ENCODE measurements at places on chromosomes 7 and 10.

DNA sequence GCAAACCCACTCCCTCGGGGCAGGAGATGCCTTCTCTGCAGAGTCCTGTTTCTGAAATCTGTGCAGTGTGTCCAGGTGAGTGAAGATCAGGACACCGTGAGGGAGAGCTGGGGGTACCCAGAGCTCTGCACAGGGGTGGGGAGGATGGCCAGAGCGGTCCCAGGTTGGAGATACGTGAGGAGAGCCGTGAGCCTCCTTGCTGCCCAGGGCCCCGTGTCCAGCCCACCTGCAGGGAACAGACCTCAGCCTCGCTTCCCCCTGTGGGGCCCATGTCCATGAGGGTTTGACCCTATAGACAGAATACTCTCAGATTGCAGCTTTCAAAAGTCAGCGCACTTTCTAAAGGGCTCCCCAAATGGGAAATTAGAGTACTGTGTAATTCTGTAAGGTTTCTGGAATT is 66.5 kb upstream of the EN2 start:
- DNase-seq = no peak

DNA sequence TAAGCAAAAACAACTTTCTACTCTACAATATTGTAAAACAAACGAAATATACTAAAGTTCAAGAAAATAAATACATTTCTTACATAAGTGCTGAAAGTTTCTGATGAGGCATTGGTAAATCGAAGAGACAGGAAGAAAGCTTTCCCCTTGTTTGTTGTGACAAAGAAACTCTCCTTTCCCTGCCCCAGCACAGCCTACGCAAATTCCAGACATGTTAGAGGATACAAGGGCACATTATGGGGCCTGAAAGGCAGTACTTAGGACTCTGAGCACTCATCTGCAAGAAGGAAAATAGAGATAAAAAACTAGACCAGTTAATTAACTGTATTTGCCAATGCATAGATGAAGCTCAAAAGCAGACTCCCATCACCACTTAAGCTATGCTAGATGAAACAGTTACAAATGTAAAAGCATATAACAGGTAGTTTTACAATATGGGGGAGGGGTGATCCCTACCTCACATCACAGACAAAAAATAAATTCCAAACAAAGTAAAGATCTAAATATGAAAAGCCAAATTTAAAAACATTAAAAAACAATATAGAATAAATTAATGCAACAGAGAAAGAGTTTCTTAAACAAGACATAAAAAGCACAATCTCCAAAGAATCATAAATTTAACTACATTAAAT is 21.8 kb downstream of the ARHGAP19 start:
- no peak for DNase-seq

DNA sequence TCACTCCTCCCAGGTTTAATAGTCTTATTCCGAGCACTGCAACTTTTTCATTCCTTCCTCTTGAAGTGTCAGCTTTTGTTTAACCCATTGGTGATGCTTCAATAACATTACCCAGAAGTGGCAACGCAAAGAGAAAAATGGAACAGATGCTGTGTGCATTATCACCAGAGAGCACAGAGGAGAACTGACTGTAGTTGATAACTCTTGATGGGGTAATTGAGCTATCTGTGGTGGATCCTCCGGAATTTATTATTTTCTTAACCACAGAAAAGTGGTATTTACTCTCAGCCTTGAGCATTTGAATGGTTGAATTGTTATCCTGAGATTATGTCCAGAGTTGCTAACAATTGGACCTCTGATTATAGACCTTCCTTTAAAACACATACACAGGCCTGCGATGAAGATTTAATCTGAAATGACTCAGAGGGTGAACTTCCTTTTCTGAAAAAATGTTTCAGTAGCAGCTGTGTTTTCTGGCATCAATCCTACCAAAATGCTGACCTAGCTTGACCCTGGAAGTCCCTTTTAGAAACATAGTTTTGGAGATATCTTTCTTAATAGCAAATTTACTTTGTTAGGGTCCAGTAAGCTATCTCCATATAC is 1584.4 kb upstream of the LRRTM3 start:
- no peak for DNase-seq

- no peak for DNase-seq
Observed at GRCh38 chr7:12524794-12525386, 45.6 kb upstream of the SCIN start.

DNA sequence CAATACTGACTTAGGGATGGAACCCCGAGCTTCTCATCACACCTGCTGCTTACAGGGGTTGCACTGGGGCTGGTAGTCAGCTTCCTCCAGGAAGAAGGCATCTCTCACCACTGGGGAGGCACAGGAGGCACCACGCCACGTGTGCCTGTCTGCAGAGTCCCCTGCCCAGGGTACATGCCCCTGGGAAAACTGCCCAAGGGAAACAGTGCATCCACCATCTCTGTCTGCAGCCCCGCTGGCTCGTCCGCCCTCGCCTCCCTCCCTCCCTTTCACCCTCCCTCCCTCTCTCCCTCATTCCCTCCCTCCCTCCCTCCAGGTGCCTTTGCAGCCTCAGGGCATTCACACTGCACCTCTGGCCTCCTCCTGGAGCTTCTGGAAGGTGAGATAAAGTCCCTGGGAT is 101.1 kb downstream of the PTPRE start:
- DNase-seq = no peak

DNA sequence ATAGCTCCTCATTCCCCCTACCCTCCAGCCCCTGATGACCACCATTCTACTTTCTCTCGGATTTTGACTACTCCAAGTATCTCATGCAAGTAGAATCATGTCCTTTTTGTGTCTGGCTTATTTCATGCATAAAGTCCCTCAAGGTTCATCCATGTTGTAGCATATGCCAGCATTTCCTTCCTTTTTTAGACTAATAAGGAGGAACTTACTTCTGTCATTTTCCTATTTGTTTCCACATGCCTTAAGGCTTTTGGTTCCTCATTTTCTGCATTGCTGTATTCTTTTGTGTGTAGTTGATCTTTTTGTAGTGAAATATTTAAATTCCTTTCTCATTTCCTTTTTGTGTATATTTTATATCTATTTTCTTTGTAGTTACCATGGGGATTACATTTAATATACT is 376.9 kb downstream of the CALN1 start:
- DNase-seq = no peak

GRCh38 chr7:70867513-70867912 is 264.4 kb upstream of the GALNT17 start:
- no peak for DNase-seq

GRCh38 chr7:48518092-48518491 is 346.8 kb downstream of the ABCA13 start:
- DNase-seq = no peak

DNA sequence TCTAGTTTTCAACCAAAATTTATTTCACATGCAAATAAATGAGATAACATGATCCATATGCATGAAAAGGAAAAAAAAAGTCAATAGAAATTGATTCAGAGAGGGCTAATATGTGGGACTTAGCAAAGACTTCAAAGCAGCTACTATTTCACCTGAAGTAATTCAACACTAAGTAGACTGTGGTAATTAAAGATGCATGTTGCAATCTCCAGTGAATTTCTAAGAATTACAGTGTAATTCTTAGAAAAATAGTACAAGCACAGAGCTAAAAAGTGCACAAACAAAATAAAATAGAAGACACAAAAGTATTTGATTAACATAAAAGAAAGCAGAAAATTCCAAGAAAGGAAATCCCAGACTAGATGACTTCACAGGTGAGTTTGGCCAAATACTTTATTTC is 25.7 kb downstream of the GPR22 start:
- DNase-seq = no peak

DNA sequence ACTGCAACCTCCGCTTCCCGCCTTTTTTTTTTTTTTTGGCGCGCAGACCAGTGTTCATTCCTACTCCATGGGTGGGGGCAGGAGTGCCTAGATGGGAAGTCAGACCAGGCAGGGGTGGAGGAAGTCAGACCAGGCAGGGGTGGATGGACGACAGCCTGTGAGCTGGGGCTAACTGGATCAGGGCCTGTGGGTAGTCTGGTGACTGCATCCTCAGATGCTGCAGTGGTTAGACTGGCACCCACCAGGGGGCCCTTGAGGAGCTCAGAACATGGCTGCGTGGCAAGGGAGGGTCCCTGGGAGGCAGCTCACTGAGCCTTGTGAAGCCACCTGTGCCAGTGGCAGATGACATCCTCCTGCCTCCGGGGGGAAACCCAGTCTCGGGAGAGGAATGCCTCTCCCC is 35.1 kb downstream of the RCC1L start:
- no peak for DNase-seq

DNA sequence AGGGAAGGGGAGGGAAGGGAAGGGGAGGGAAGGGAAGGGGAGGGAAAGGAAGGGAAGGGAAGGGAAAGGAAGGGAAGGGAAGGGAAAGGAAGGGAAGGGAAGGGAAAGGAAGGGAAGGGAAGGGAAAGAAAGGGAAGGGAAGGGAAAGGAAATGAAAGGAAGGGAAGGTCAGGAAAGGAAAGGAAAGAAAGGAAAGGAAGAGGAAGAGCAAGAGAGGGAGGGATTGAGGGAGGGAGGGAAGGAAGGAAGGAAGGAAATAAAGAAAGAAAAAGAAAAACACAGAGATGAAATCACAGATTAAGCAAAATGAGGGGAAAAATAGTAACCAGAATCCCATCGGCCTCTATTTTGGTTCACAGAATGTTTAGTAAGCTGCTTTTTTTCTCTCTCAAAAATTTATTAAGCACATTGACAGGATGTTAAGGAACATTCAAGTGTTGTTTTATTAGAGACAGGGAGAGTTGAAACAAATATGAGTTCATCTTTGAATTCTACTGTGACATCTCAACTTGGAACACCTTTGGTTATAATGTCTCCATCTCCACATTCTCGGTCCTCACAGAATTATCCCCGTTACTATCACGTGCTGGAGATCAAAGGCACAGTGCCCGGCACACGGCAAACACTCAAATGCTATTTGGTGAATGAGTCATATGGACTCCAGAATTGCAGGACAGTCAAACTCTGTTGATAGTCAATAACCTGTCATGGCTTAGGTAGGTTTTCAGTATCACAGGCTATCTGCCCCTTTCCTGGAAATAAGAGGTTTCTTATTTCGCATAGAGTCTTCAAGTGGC is 52.4 kb downstream of the ABCB1 start:
- DNase-seq = no peak

DNA sequence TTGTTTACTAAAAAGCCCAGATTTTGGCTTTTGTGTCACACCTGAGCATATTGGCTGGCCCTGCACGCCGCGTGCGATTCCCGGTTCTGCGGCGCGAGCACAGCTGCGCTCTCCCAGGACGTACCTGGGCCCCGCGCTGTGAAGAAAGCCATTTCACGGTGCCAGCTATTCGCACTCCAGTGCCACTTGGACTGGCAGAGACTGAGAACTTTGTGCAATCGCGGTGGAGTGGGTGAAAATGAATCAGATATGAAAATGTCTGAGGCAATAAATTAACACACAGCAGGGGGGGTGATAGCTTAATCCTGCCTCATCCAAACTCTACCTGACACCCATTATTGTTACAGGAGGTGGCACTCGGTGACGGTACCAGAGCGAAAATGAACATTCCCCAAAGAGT is 330.1 kb upstream of the MGMT start:
- DNase-seq = no peak

- DNase-seq = no peak
Observed at GRCh38 chr7:159078193-159078910, 66.3 kb downstream of the VIPR2 start.

GRCh38 chr7:30941582-30942323 is 22.0 kb upstream of the GHRHR start:
- DNase-seq = no peak

GRCh38 chr10:101939008-101939648 is 95.5 kb upstream of the KCNIP2 start:
- DNase-seq = no peak

- DNase-seq = no peak
Observed at GRCh38 chr10:70779511-70780369, 5.4 kb downstream of the TBATA start.

GRCh38 chr7:49714182-49714581 is 59.3 kb upstream of the VWC2 start:
- DNase-seq = no peak

- no peak for DNase-seq
Observed at GRCh38 chr7:156776527-156776926, 116.5 kb downstream of the LMBR1 start.

Data from C1 segment of cervical spinal cord (tissue), 14 donors.